ENCODE measurements at places on chromosomes 13 and 19.

DNA sequence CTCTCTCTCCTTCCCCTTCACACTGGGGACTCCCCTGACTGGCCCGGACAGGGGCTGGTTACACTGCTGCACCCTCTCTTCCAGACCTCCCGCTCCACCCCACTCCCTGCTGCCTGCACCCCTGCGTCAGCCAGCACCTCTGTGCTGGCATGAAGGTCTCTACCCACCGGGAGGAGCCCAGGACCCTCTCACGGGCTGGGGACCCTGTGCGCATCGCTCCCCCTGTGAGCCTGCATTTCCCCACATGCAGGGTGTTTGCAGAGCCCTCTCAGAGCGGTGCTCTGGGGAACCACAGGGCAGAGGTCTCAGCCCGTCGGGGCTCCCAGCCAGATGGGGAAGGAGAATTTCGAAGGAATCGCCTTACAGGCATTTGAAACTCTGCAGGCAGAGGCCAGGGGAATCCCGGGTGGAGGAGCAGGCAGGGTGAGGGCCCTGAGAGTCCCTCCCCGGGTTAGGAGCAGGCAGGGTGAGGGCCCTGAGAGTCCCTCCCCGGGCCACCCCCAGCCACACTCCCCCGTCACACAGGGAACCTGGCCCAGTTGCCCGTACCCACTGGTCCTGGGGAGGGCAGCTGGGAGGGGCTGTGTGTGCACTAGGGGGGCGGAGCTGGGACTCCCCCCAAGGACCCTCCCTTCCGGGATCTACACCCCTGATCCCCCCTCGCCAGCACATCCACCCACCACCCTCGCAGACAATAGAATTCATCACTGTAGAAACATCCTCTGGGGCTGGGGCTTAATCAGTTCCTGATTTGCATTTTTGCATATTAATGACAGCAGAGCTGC is 16.3 kb upstream of the TCF3 start:
- no peak for DNase-seq

DNA sequence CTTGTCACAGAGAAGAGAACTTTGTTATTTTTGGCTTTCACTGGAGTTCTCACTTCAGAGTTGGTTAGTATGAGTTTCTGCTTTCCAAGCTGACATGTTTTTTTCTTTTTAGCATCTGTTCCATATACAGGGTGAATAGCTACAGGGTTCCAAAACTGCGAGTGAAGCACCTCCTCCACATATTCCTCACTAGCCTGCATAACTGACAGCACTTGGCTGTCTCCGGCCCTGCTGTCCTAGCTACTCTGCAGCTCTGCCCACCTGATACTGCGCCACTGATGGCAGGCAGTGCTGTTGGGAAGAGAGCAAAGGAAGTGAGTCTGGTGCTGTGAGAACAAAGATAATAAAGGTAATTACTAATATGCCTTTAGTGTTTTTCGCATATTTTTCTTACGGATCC is 6.8 kb downstream of the ATP8A2 start:
- DNase-seq, result no peak

DNA sequence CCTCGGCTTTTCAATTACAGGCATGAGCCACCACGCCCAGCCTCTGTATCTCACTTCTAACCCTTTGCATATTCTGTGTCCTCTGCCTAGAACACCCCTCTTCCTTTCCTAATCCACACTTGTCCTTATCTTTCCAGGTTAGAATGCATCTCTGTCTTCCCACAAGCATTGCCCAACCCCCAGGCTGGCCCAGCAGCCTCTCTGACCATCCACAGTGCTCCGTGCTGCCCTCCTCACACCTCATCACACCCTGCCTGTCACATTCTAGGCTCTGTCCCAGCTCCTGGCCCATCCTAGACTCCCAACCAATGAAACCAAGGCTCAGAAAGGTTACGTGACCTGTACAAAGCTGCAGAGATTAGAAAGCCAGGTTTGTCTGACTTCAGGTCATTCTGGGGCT is 11.3 kb downstream of the JAK3 start:
- no peak for DNase-seq

DNA sequence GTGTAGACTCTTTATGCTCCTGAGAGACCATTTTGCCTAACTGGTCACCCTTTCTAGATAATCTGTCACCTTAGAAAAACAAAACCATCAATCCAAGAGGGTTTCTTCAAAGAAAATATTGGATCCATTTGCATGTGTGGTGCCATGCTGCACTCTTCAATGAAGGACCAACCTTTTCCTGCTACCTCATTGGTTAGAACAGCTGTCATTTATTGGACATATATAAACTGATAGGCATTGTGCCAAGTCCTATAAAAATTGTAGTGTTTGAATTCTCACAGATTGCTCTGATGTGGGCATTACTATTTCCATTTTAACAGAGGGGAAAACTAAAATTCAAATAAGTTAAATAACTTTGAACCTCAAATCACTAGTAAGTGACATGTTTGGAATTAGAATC is 333.2 kb downstream of the MYO16 start:
- DNase-seq, result no peak

DNA sequence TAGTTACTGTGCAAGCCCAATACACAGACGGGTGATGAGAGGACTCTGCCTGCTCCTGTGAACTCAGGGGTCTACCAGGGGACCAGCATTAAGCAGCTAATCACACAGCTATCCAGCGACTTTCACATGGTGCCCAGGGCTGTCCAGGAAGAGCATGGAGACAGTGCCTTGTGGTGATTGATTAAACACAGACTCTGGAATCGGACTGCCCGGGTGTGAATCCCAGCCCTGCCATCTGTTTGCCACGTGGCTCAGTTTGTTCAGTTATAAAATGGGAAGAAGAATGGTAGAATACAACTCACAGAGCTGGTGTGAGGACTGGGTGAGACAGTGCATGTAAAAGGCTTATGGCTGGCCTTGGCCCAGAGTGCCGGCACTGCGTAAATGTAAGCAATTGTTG is 42.1 kb upstream of the NPAS1 start:
- no peak for DNase-seq

GRCh38 chr19:37980419-37981170 is 73.6 kb downstream of the SIPA1L3 start:
- DNase-seq, result peak; percentile 97

GRCh38 chr13:66617786-66618185 is 612.4 kb downstream of the PCDH9 start:
- no peak for DNase-seq

- DNase-seq, result no peak
Observed at GRCh38 chr13:35473206-35473775, 3.2 kb downstream of the MAB21L1 start.

GRCh38 chr13:105319875-105320274 is 1215.6 kb downstream of the EFNB2 start:
- no peak for DNase-seq

GRCh38 chr19:18017275-18018083 is 9.5 kb downstream of the ARRDC2 start:
- DNase-seq, result no peak

- DNase-seq, result peak; percentile 66
Observed at GRCh38 chr13:90414691-90415596, 932.5 kb upstream of the MIR17HG start.

GRCh38 chr13:70390968-70391367 is 282.7 kb upstream of the KLHL1 start:
- DNase-seq, result no peak

DNA sequence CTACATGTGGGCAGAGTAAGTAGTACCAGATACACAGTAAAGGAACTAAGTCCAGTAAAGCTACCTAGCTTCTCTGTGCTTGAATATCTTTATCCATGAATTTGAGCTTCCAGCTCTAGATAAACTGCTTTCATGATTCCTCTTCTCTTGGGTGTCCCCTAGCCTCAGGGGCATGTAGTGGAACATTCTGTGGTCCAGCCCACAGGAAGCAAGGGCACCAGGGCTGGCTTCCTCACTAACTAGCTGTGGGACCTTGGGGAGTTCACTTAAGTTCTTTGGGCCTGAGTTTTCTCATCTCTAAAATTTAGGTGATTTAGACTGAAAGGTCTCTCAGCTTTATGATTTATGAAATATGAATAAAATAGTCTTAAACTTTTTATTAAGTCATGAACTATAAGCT is 185.7 kb downstream of the KATNAL1 start:
- DNase-seq, result peak; percentile 21

DNA sequence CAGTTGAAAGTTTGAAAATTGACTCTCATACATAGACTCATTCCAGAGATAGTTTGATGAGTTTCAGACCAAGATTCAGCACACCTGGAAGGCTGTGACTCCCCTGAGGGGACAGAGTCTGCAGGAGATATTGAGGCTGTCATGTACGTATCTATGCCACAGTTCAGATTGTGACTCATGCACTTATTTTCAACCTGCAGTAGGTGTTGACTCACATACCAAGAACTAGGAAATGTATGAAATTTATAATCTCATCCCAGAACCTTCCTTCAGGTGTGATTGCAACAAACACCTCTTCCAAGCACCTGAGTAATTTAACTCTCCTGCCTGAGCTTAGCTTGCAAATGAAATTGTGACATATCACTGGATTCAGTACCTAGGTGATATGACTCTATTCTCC is 64.4 kb upstream of the ZNF43 start:
- no peak for DNase-seq

DNA sequence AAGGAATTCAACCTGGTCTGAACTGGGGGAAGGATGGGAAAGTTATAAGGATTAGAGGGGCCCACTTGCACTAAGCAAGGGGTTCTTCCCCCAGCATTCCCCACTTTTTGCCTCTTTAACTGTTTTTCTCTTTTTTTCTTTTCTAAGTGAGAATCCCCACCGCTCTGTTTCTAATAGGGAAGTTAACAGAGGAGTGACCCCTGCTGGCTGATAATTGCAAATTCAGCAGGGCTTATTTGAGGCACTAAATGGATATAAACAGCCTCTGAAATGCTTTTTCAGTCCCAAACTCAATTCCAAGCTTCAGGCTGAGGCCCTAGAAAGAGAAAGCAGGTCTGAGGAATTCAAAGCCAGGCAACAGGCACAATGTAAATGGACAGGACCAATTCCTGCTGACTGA is 38.2 kb upstream of the CEACAM21 start:
- DNase-seq, result peak; percentile 2

- no peak for DNase-seq
Observed at GRCh38 chr13:89165685-89166084, 1494.5 kb downstream of the SLITRK5 start.

GRCh38 chr19:1756264-1756663 is 3.0 kb downstream of the ONECUT3 start:
- DNase-seq, result no peak

DNA sequence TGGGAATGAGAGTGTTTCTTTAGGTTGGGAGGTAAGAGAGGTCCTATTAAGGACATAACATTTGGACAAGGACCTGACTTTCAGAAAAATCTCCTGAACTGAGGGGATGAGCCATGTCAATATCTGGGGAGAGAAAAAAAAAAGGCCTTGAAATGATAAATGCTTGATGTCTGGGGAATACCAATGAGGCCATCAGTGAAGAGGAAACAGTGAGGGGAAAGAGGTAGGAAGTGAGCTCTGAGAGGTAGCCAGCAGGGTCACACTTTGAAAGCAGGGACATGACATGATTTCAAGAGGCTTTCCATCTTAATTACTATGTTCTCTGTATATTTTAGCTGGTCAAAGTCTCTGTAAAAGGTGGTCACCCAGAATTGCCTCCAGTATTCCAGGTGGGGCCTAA is 9.9 kb upstream of the UBE2L5 start:
- no peak for DNase-seq

- no peak for DNase-seq
Observed at GRCh38 chr19:498977-499623, 2.8 kb downstream of the MADCAM1 start.

DNA sequence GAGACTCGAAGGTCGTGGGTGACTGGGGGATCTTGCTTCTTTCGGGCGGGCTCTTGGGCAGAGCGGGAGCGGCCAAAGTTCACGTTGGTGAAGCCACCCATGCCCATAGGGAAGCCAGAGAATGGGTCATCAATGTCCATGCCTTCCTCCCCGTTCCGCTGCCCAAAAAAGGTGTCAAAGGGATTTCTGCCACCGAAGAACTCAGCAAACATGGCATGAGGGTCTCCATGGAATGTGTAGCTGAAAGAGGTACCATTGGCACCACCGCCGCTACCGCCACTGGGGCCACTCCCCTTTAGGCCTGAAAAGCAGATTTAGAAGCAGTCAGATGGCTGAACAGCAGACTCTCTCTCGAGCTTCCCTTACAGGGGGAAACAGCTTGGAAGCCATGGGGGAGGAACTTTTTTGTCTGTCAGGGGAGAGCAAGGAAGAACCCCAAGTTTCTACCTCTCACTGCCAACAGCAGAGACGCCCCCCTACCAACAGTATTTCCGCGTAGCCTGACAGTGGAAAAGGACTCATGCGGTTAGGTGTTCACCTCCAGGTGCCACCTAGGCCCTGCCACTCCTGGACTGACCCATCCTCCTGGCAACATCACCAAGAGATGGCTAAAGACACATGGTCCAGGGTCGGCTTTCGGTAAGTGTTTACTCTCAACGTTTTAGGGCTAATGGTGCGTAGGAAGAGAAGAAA is 1.3 kb downstream of the DNAJB1 start:
- DNase-seq, result no peak

GRCh38 chr19:36182612-36183244 is 30.5 kb upstream of the COX7A1 start:
- DNase-seq, result no peak

- DNase-seq, result no peak
Observed at GRCh38 chr13:20305587-20305986, 73.5 kb upstream of the GJB6 start.

- no peak for DNase-seq
Observed at GRCh38 chr19:6063576-6064335, 46.5 kb downstream of the RFX2 start.
